Mucosa of gallbladder (tissue), 1 donor: ENCODE measurements at places on chromosomes 4 and X. TPM values are rescaled to one million over a fixed set of nuclear protein-coding genes. Genes with fewer than 3 reads are reported as not detected.

CFI gene
- 60.9 TPM for total RNA-seq

TEX28 gene
- not detected for total RNA-seq

ARL9 gene
- total RNA-seq = 0.43 TPM

BLTP1 gene
- total RNA-seq = 71.4 TPM

LAGE3 gene
- total RNA-seq = 26.3 TPM

LINC00632 gene
- total RNA-seq = 61.2 TPM

EFHC2 gene
- total RNA-seq = 3.7 TPM

NXF2B gene
- not detected for total RNA-seq

MAGEA10 gene
- not detected for total RNA-seq

ITIH6 gene
- total RNA-seq = not detected

RAB33A gene
- total RNA-seq = 1.2 TPM

SPANXD gene
- not detected for total RNA-seq

ADAM29 gene
- total RNA-seq = not detected

CT45A1 gene
- not detected for total RNA-seq

ADH1C gene
- total RNA-seq = 41.6 TPM

SAGE1 gene
- not detected for total RNA-seq

IRS4 gene
- total RNA-seq = not detected

RPL9 gene
- 1,194 TPM for total RNA-seq

LUZP4 gene
- total RNA-seq = not detected

CSAG1 gene
- total RNA-seq = not detected

GIMD1 gene
- total RNA-seq = 34.1 TPM

ASB9 gene
- total RNA-seq = 2.9 TPM

PPP2R2C gene
- 0.49 TPM for total RNA-seq

CCKAR gene
- total RNA-seq = 68.5 TPM

MID1 gene
- total RNA-seq = 30.6 TPM

ZIC3 gene
- not detected for total RNA-seq

VCX3A gene
- total RNA-seq = not detected

CLGN gene
- total RNA-seq = 1.9 TPM

IL1RAPL2 gene
- 0.35 TPM for total RNA-seq

FRYL gene
- total RNA-seq = 54.1 TPM

NMU gene
- total RNA-seq = 0.75 TPM

F8A2 gene
- total RNA-seq = not detected

GPR101 gene
- total RNA-seq = not detected

PDE5A gene
- 29.7 TPM for total RNA-seq

ARAP2 gene
- total RNA-seq = 22.3 TPM

GLRA3 gene
- not detected for total RNA-seq

GUCY1B1 gene
- total RNA-seq = 13.5 TPM

HSFX4 gene
- total RNA-seq = not detected

FAM9B gene
- not detected for total RNA-seq

TBC1D9 gene
- 36.9 TPM for total RNA-seq

AR gene
- total RNA-seq = 15.9 TPM

GABRG1 gene
- total RNA-seq = 0.06 TPM

IGFBP7 gene
- 1,557 TPM for total RNA-seq

TIGD4 gene
- total RNA-seq = 0.92 TPM

ARMCX4 gene
- 12.7 TPM for total RNA-seq

ARHGEF6 gene
- 18.9 TPM for total RNA-seq

FMR1NB gene
- not detected for total RNA-seq
